ENCODE measurements at places on chromosomes 4 and X.
A peak's percentile ranks its signal among the peaks of the same experiment; 100 is the strongest.

- DNase-seq = no peak
Observed at GRCh38 chr4:99998062-99998867, 48.2 kb upstream of the H2AZ1 start.

DNA sequence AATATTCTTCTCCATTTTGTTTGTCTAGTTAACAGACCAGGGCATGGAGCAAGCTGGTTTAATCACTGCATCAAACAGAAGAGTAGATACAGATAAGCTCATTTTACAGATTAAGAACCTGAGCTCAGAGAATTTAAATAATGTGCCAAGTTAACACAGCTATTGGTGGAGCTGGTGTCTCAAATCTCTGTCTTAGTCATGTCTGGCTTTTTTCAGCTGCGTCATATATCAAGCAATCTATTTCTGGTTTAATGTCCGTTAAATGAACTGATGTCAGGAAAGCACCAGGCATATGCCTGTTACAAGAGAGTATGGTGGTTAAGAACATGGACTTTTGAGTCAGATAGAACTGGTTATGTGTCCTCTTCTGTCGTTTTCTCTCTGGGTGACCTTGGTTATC, 79.8 kb upstream of the ADGRA3 start:
- no peak for DNase-seq

GRCh38 chrX:631802-632365, 1.3 kb downstream of the SHOX start:
- DNase-seq = no peak

- DNase-seq = peak; percentile 12
Observed at GRCh38 chrX:155767051-155767875, 113.9 kb upstream of the VAMP7 start.

GRCh38 chr4:77203380-77204197, 46.6 kb downstream of the CCNG2 start:
- DNase-seq = peak; percentile 44

DNA sequence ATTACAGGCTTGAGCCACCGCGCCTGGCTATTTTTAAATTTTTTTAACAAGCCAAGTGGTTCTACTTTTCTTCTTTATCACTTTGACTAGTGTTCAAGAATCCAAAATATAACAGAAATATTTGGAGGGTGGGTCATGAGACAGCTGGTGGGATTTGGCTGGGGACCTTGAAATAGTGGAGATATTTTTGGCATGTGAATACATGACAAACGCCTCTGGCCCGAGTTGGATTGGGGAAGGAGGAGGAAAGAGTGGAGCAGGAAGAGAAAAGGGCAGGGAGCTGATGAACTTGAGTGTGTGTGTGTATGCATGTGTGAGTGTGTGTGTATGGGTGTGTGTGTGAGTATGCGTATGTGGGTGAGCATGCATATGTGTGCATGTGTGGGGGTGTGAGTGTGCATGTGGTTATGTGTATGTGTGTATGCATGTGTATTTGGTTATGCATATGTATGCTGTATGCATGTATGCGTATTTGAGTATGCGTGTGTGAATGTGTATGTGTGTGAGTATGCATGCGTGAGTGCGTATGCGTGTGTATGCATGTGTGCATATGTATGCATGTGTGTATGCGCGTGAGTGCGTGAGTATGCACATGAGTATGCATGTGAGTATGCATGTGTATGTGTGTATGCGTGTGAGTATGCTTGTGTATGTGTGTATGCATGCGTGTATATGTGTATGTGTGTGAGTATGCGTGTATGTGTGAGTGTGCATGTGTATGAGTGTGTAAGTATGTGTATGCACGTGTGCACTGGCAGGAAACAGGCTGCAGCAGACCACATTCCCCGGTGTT, 49.6 kb downstream of the JADE1 start:
- no peak for DNase-seq

Measured in stimulated activated CD4-positive, alpha-beta T cell treated with anti-CD3 and anti-CD28 coated beads, TNF-alpha, amount 100 ng/mL, for 24 hours (primary cell).